ENCODE measurements at places on chromosomes 2 and 18.

DNA sequence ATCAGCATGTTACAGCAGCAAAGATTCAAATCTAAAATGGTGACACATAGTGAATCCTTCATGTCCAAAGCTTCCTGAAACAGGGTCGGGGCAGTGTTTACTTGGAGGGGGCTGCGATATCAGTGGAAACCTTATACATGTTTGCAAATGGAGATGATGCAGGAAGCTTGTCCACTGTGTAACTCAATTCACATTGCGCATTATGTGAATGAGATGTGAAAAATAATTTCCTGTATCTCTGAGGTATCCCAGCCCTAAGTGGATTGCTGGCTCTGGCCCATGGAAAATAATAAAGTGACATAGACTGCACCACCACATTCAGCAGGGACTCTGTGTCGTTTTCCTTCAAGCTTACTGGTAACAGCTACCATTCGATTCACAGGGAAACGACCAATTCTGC is 505.5 kb downstream of the GALR1 start:
- no peak for DNase-seq

- no peak for DNase-seq
These were observed 25.7 kb downstream of the MBOAT2 start for GRCh38 chr2:8977758-8978157.

GRCh38 chr2:184780944-184781343 is 182.6 kb downstream of the ZNF804A start:
- DNase-seq = no peak

DNA sequence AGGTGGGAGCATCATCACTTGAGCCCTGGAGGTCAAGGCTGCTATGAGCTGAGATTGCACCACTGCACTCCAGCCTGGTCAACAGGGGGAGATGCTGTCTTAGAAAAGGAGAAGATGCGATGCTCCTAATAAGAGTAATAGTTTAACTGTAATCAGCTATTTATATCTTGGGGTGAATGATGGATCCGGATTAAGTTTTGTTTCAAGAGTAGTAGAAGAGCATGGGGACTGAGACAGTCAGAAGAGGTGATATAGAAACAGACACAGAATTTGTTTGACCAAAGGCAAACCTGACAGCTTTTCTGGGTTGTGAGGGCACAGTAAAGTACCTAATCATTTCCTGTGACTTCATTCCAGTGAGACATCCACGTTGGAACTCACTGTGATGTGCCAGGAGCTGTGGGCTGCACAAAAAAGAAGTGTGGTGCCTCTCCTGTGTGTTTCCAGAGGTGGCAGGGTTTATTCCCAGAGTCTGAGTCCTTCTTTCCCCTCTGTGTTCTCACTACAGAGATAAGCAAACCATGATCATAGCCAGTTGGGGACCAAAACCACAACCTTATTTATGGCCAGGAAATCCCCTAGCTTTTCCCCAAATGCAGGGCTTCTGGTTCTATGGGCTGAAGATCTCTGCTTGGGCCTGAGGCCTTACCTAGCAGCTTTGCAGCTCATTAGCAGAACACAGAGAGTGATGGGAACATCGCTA is 113.7 kb downstream of the XRCC5 start:
- no peak for DNase-seq

DNA sequence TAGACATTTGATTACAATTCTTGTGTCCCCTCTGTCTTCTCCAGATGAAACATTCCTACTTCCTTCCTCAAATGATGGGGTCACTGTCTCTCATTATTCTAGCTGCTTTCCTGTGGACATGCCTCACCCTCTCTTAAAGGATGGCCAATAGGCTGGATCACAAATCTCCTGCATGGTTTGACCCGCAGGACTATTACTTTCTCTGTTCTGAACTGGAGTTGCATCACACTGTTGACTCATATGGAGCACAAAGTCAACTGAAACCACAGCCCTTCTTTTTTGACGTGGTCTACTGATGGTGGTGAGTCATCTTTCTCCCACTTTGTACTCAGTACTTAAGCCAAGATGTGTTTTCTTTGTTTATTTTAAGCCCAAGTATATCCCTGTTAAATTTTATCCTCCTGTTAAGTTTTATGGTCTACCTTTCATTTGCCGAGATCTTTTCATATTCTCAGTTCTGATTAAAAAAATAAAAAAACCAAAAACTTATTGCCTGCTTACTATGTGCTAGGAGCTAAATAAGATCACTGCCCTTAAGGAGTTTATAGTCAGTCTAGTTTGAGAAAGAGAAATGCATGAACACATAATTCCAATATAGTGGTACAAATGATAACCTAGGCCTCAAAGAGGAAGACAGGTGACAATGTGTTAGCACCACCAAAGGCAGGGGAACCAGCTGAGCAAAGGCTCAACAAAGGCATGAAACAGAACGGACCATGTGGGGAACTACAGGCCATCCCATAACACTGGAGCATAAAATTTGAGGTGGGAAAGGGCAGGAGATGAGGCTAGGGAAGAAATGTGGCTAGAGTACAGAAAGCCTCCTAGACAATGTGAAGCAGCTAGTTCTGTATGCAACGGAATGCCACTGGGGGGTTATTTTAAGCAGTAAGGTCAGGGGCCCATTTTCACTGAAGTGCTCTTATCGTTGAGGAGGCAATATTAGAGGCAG is 67.6 kb upstream of the ZFP36L2 start:
- DNase-seq = peak; percentile 92

- DNase-seq = no peak
These were observed 13.6 kb downstream of the TCF23 start for GRCh38 chr2:27162151-27163121.

DNA sequence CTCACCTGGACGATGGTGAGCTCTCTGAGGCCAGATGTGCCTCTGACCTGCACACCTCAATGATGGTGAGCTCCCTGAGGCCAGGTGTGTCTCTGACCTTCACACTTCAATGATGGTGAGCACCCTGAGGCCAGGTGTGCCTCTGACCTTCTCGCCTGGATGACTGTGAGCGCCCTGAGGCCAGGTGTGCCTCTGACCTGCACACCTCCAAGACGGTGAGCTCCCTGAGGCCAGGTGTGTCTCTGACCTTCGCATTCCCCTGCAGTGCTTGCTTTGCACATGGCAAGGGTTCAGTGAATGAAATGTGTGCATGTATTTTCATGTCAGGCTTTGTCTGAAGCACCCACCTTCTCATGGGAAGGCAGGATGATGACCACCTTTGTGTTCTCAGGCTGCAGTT is 95.5 kb downstream of the PTGR3 start:
- DNase-seq = no peak

DNA sequence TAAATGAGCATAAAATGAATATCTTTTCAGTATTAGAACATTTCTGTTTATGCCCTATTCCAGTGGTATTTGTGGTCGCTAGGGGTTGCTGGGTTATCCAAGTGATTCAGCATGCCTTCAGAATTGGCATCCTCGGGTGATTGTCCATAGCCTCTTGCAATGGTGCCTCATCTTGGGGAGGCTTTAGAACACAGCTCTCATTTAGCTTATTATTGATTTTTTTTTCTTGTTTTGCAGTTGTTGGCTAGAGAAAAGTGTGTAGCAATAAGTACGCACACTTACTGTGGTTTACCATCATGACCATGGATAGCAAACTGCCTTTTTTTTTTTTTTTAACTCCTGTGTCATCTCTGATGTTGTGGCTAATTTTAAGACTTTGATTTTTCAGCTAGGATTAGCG is 33.6 kb downstream of the PLEKHA3 start:
- DNase-seq = no peak

DNA sequence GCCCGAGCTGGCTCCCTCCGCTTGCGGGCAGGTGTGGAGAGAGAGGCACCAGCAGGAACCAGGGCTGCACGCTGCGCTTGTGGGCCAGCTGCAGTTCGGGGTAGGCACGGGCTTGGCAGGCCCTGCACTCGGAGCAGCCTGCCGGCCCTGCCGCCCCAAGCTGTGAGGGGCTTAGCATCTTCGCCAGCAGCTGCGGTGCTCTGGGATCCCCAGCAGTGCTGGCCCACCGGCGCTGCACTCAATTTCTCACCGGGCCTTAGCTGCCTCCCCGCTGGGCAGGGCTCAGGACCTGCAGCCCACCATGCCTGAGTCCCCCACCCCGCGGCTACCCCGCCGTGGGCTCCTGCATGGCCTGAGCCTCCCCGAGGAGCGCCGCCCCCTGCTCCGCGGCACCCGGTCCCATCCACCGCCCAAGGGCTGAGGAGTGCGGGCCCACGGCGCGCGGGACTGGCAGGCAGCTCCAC is 434.4 kb upstream of the RGPD4 start:
- DNase-seq = no peak

GRCh38 chr2:29417630-29418029 is 302.4 kb downstream of the CLIP4 start:
- no peak for DNase-seq

DNA sequence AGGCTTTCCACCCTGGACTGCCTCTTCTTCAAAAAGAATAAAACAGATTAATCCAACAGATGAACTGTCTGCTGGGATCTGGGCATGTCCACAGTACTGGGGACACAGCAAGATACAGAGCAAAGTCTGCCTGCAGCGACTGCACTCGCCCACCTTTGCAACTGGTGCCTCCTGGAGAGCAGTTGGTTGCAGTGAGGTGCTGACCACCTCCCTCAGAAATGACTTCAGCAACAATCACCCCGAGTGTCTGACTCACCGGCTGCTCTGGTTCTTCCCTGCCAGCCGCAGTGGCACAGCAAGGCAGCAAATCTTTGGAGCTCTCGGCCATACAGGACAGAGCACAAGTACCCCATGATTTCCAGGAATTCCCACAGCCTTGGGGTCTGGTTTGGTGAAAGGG is 179.7 kb downstream of the ANAPC1 start:
- peak; percentile 57 for DNase-seq

DNA sequence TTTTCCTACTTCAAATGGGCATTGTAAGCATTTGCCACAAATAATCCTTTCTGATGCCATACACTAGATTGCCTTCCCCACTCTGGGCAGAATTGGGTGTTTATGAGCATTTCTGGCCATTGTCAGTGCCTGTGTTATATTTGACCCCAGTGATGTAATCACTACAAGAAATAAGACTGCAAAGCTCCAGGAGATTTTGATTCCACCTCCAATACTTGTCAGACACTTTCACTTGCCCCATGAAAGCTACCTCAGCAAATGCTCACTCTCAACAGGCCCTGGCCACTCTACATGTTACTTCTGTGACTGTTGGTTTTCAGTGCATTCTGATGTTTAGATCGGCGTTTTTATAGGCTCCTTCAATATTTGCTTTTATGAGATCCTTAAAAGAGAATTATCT is 135.1 kb downstream of the GFPT1 start:
- no peak for DNase-seq

DNA sequence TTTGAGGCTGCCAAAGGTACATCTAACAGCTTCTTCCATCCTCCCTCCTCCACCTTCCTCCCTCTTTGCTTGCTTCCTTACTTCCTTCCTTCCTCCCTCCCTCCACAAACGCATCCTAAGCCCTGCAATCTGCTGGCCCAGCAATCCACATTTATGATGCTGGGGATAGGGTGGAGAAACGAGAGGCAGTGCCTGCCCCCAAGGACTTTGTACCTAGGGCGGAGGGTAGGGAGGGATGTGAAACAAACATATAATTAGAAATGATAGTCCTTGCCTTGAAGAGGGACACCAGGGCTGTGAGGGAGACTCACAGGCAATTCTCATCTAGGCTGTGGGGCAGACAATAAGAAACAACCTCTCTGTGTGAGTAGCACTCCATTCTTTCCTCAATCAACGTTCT is 188.3 kb downstream of the ANKRD30B start:
- DNase-seq = no peak

GRCh38 chr2:209451209-209451834 is 27.5 kb downstream of the MAP2 start:
- no peak for DNase-seq

DNA sequence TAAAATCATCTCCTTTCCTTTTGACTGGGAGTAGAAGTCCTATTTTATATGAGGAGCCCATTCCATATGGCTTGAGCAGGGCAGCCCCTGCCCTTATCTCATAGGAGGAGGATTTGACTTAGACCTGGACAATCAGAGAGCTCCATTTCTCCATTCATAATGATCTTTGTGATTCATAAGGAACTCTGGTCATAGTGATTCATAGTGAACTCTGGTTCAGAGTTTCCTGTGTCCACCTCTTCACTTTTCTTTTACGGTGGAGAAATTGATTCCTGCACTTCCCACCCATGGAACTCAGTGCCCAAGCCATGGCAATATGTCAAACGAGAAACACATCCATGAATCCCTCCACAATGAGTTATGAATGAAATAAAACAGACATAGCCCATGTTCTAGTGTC is 12.8 kb upstream of the MYO3B start:
- no peak for DNase-seq

GRCh38 chr2:162075689-162076132 is 1.7 kb upstream of the DPP4 start:
- no peak for DNase-seq

GRCh38 chr2:149984311-149984710 is 396.7 kb upstream of the MMADHC start:
- no peak for DNase-seq

Data from HTR-8/SVneo (cell line).